NCI-H1930 (cell line): ENCODE measurements at places on chromosomes 1 and 21.

GRCh38 chr1:6935361-6935883, 150.2 kb downstream of the CAMTA1 start:
- no peak for DNase-seq

- peak; percentile 54 for DNase-seq
Observed at GRCh38 chr1:239997515-239998311, 94.0 kb upstream of the FMN2 start.

DNA sequence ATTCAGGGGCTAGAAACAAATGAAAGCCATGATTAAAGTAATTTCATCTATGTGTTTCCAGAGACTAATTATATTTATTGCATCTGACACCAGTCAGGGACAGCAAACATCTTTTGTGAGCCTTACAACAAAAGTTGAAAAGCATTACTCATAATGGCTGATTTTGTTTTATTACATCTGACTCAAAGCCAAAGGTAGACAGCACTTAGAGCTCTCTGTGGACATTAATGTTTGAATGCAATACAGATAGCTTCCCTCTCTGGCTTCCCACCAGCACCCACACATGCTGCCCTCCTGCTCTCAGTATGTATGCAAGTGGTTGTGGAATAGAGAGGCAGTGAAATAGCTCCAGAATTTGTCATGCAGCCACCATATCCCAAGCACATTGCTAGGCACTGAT, 198.7 kb downstream of the SETD4 start:
- peak; percentile 45 for DNase-seq

DNA sequence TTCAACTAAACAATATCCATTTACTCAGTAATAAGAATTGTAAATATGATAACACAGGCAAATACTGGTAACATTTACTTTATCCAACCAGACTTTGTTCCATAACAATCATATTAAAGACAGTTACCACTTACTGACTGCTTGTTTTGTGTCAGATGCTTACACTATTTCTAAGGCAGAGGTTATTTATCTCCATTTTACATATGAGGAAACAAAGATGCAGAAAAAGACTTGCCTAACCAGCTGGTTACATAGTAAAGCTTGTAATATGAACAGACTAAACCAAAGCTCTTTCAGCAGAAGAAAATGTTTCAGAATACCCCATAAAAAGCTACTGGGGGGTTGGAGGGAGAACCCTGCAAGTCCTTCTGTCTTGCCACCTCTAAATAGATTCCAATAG, 180.1 kb downstream of the EIF4G3 start:
- DNase-seq: peak; percentile 71

- DNase-seq: no peak
Observed at GRCh38 chr1:2072109-2072806, 22.0 kb downstream of the PRKCZ start.

- no peak for DNase-seq
Observed at GRCh38 chr1:225767634-225768540, 9.7 kb upstream of the SRP9 start.

DNA sequence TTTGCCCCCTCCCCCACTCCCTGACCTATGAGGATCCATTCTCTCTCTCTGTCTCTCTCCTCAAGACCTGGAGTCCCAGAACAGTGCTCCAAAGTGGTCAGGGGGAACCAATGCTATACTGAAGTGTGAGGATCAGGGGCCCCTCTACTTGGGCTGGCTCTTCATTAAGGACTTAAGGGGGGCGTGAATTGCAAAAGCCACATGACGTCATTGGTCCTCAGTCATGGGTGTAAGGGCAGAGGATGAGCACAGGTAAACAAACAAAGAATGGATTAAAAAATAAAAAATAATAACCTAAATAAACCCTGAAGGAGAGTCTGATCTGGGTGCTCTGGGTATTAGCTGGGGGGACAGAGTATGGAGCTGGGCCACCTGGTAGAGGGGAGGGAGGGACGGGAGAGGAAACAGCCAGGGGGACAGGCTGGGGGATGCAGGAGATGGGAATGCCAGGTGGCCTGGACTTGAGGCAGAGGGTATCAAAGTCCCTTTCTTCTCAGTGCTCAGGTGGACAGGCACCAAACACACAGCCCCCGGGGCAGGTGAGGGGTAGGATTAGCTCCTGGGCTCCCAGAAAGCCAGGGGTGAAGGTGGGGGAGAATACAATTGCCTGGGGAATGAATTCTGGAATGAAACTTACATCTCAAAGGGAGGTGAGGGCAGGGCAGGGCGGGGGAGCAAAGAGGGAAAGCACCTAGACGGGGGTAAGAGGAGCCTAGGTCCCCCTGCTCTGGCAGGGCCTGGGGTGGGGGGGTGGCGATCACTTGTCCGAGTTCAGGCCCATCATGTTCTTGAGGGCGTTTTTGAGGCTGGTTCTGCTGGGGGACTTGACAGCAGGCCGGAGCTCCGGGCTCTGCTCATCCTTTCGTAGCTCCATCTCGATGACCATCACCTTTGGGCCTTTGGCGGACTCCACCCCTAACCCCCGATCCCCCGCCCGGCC, 4.6 kb downstream of the MPZ start:
- DNase-seq: no peak

DNA sequence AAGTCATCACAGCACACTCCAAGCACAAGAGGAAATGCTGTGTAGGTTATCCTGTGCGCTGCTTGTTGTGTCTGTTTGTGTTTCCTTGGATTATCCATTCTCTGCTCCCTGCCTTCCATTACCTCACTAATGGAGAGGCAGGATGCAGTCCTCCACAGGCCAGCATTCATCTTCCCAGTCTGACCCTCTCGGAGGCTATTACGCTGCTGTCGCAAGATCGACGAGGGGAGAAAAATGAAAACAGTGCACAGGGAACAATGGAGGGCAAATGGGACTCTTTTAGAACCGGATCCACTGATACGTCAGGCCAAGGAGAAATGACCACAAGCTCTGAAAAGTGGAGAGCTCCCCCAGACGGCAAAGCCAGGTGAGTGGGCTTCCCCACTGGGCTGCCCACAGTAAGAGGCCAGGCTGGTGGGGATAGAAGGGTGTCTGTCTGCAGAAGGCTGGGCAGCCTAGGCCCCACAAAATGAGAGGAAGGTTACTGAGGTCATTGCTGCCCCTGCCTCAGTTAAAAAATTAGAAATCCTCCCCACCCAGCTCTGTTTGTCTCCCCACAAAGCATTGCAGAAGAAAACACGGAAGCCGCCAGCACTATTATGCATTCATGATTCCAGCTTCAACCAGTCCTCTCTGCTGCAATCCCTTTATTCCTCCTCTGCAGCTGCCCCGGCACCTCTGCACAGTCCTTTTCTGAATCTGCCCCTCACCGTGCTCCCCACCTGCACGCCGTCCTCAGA, 21.7 kb downstream of the LRRN2 start:
- DNase-seq: no peak

GRCh38 chr1:95903060-95903459, 669.0 kb downstream of the RWDD3 start:
- DNase-seq: peak; percentile 54

DNA sequence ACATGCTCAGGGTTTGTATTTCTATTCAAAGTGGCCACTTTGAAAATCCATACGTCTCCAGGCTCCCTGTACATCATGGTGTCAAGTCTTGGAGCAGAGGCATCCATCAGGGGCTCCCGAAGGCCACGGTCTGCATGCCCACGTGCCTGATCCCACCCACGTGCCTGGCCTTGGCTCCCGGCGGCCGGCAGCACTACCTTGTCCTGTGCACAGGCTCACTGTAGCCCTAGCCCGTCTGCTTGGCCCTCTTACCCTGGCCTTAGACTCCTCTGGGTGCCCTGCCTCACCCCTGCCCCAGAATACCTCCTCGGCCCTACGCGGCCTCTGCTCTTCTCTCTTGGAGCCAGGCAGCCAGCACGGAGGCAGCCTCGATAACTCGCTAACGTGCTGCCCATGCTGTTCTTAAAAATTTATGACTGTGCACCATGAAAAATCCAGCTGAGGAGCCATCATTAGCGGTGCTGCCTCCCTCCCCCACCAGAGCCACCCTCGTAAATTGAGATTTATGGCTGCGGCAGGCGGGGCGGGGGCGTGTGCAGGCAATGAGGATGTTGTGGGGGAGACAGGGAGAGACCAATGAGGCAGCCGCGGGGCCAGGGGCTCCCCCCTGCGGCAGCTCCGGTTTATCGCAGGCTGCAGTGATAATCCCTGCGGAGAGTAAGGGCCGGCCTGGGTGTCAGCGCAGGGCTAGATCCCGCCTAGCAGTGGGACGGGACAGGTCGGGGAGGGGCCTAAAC, 24.6 kb downstream of the DMAP1 start:
- DNase-seq: no peak

- DNase-seq: no peak
Observed at GRCh38 chr1:41238311-41238988, 3.7 kb downstream of the SCMH1 start.

DNA sequence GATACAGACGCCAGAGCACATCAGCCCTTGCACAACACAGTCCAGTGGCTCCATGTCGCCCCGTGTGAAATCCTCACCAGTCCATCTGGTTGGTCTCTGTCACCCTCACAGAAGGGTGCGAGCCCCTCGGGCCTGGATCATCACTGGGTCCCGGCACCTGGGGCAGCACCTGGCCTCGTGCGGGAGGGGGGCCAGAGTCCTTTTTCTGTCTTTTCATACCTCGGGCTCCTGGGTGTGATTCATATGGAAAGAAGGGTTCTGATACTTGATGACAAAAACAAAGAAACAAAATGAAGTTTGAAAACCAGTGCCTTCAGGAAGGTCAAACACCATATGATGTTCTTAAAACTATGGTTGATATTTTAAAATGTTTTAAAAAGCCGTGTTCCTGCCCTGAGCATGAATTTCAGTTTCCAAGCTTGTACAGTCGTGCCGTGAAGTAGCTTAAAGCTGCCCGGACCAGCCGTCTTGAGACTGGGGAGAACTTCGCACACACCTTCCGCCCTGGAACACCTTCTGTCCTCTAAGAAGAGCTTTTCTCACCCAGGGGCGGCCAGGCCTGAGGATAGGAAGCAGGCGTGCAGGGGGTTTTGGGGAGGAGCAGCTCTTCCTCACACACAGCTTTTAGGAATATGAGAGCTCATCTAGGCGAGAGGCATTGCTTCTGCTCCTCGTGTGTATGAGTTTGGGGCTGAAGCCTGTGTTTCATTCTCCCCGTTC, 35.2 kb downstream of the SLC37A1 start:
- DNase-seq: no peak

- DNase-seq: no peak
Observed at GRCh38 chr1:109864047-109864822, 46.4 kb upstream of the CSF1 start.

GRCh38 chr1:101298663-101299062, 61.8 kb downstream of the S1PR1 start:
- no peak for DNase-seq

DNA sequence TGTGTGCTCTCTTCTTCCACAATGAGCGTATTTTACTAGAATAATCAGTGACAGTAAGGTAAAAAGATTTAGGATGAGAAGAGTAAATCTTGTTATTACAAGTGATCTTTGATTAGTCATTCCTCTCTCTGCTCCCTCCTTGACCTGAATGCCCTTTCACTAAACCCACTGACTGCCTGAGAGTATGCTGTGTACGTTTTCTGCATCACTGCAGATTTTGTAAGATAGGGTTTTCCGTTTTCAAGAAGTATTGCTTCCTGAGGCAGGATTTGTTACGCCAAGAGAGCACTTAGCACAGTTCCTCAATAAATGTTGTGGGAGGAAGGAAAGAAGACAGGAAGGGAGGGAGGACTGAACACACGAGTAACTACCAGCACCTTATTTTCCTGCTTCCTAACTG, 7.7 kb upstream of the LAMB3 start:
- no peak for DNase-seq

- DNase-seq: no peak
Observed at GRCh38 chr1:12067900-12068821, 5.1 kb downstream of the TNFRSF8 start.

DNA sequence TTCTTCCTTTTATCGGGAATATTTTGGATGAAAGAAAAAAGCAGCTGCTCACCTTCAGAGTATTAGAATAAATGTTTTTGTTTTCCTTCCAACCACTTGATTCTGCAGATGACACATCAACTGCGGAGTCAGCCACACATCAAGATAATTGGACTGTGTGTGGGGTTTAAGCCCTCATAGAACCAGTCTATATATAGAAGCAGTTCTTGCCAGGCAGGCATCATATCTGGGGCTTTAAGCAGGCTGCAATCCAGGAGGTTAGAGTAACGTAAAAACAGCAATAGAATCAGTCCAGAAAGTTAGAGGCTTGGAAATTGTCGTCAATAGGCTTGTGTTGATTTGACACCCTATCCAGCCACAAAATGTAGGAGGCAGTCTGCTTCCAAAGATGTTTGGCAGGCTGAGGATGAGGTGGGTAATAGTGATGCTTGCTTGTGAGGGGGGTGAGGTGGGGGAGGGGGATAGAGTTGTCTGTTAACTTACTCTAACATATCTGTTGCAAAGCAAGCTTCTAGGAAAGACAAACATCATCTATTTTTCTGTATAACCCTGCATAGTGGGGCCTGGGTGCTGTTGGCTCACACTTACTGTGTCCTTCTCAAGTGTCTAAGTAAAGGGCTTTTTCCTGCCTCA, 64.8 kb downstream of the PEX14 start:
- DNase-seq: no peak

DNA sequence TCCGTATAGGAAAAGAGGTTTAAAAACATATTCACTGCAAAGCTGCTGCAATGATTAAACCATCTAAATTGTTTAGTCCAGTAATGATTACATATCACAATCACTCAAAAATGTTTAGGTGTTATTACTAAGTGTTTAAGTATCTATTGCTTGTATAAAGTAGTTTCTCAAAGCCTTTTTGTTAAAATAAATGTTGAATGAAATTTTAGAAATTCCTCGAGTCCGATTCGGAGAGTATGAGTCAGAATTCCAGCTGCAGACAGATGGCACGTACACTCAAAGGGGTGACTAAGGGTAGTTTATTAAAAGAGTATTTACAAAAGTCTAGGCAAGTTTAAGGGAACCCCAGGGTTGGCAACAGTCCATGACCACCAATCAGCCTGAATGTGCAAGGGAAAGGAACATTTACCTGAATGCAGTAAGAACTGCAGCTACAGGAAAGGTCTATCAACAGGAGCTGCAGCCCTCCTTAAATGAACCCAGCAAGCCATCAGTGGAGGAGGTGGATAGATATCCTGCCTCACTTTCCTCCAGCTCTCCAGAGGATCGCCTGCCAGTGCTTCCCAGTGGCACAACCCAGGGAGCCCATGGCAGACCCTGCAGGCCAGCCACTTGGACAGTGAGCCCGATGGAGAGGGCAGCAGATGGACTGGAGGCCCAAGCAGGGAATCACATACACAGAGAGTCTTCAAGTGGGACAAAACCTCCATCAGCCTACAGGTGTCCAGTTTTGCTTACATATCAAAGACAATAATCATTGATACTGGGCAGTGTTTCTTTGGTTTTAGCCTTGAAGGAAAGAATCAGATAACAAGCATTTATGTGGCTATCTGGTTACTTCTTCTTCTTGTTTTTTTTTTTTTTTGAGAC, 92.1 kb upstream of the SLC44A3 start:
- no peak for DNase-seq

DNA sequence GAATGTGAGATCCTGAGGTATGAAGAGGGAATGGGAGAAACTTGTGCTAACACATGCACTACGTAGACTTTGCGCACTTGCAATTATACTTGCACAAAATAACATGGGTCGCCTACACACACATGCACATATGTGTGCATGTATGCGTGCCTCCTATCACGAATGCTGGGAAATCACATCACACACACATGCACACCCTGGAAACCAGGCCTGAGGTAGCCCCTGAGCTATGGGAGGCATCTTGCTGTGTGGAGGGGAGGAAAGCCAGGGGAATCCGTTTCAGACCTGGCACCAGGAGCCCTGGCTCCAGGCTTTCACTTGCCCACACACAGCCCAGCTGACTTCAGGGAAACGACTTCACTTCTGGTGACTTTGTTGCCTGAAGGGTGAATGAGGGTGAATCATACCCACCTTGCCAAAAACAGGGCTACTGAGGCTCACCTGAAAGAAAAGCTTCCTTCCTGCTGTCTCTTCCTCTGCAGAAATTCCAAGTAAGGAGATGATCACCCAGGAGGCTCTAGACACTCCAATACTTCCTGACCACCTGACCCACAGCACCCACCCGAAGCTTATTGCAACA, 136.0 kb upstream of the NGF start:
- no peak for DNase-seq
